Left hindlimb (tissue), 1 donor: ENCODE measurements at places on chromosomes 3 and 15.

DNA sequence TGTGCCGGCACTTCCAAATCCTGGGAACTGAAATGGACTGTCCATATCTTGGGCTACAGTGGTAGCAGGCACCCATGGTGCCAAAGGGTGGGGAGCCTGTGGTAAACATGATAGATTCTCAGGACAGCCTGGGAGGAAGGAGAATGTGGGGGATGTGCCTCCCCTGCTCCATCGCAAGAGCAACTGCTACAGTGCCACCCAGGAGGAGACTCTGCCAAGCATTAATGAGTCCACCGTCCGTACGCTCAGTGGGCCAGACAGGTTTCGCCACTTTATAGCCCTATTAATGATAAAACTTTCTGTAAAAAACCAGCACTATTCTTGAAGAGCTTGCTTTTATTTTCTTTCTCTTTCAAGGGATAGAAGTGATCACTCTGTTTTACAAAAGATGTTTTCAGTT, 75.2 kb downstream of the FMN1 start:
- DNase-seq = no peak

- no peak for DNase-seq
Observed at GRCh38 chr3:62895901-62896300, 20.7 kb upstream of the CADPS start.

GRCh38 chr15:71044006-71044405, 71.3 kb upstream of the THSD4 start:
- no peak for DNase-seq

DNA sequence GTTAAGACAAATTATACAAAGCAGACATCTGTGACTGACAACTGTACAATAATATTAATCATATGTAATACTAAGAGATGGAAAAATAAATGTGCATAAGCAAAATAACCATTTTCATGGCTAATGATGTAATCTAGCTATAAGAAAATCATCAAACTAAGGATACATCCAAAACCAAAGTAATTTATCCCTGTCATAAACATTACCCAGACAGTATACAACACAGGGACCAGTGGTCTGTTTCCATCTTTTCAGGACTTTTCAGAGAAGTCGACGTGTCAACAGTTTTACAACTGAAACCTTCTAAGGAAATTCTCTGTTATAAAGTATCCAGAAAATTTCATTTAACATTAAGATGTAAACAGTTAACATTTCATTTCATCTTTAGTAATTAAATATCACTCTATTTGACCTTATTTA, 11.0 kb downstream of the THBS1 start:
- no peak for DNase-seq

- DNase-seq = no peak
Observed at GRCh38 chr3:52293491-52294319, 6.1 kb downstream of the GLYCTK start.

- no peak for DNase-seq
Observed at GRCh38 chr3:178718995-178719635, 182.9 kb downstream of the KCNMB2 start.

GRCh38 chr15:100711516-100712021, 109.2 kb downstream of the ASB7 start:
- DNase-seq = peak; percentile 53
